Memory B cell (primary cell): ENCODE measurements at places on chromosomes 11 and 22.

GRCh38 chr11:129455101-129455500 lies 79.5 kb downstream of the BARX2 start:
- no peak for DNase-seq

DNA sequence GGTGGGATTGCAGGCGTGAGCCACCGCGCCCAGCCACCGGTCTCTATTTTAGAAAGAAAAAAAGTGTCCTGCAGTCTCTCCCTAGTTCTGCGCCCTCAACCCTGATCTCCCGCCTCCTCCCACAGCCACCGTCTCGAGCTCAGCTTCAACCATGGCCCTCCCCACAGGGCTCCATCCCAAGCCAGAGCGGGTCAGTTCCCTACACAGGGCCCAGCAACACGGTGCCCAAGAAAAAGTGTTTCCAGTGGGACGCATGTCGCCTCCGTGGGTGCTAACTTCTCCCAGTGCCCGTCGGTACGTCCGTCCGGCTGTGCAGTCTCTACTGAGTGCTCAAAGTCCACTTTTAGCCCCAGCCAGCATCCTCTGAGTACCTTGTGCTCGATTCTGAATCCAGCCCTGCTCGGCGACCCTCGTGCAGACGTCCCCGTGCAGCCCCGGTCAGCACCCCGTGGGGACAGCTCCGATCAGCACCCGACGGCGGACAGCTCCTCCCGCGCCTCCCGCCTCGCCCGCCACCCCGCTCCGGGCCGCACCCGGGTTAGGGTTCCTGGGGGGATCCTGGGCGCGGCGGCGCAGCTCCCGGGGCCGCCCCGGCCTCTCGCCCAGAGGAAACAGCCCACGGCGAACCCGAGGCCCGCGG lies 657 bp upstream of the MAPK8IP2 start:
- peak; percentile 63 for DNase-seq

GRCh38 chr11:13297308-13297916 lies 19.8 kb downstream of the BMAL1 start:
- no peak for DNase-seq

DNA sequence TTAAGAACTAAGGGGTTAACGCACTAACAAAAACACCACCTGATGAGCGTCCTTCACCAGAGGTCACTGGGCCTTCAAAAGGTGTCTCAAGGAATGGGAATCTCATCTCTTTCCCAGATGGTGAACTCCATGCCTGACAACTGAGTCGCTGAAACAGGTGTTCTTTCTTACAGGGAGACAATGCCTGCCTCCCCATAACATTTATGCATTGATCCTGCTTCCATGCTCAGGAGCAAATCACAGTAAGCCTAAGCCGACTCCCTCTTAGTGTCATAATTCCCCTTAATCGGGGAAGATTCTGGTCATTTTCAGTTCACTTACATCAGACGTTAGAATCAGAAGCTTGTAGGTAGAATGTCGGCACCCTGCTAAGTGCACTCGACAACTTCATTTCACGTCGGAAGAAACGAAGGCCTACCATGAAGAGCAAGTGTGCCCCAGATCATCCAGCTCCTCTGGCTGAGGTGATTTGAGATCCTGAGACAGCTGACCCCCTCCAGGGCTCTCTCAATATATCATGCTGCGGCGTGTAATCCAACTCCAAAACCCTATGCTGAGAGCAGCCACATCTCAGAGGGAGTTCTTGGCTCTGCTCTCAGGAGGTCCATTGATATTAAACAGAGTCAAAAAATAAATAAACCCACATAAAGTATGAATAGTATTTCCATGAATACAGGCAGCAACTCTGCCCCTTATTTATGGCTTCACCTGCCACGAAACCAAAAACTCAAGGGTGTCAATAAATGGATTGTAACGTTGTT lies 163.1 kb downstream of the LARGE1 start:
- no peak for DNase-seq

GRCh38 chr22:41445129-41446056 lies 1.2 kb downstream of the TOB2 start:
- DNase-seq = peak; percentile 35

DNA sequence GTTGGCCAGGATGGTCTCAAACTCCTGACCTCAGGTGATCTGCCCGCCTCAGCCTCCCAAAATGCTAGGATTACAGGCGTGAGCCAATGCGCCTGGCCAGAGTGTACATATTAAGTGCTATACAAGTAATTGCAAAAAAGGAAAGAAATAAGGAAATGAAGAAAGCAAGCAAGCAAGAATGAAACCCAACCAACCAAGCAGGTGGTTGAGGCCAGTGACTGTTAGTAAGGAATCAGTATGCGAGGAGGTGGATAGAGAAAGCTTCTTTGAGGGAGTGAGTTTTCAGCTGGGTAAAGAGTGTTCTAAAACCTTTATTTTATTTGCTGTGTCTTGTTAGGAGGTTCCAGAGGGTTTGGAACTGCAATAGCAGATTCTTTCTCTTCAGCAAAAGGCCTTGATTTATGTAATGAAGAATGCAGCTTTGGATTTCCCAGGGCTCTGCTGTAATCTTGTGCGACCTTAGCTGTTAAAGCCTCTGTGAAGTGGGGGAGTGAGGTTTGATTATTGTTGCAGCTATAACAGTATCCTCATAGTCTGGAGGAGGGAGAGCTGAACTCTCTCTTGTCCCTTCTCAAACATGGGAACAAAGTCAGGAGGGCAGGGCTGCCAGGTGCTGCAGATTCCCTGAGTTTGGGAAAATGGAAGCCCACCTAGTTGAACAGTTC lies 5.7 kb downstream of the AMPD3 start:
- no peak for DNase-seq
